ENCODE measurements at places on chromosomes 16 and 17.

GRCh38 chr16:79653373-79653891 lies 52.9 kb upstream of the MAF start:
- no peak for DNase-seq

- DNase-seq: no peak
Measured at GRCh38 chr17:5640726-5641125, 56.4 kb upstream of the NLRP1 start.

GRCh38 chr17:74151551-74152315 lies 51.7 kb upstream of the RPL38 start:
- DNase-seq: no peak

GRCh38 chr17:33520426-33521330 lies 227.6 kb upstream of the ASIC2 start:
- DNase-seq: no peak

DNA sequence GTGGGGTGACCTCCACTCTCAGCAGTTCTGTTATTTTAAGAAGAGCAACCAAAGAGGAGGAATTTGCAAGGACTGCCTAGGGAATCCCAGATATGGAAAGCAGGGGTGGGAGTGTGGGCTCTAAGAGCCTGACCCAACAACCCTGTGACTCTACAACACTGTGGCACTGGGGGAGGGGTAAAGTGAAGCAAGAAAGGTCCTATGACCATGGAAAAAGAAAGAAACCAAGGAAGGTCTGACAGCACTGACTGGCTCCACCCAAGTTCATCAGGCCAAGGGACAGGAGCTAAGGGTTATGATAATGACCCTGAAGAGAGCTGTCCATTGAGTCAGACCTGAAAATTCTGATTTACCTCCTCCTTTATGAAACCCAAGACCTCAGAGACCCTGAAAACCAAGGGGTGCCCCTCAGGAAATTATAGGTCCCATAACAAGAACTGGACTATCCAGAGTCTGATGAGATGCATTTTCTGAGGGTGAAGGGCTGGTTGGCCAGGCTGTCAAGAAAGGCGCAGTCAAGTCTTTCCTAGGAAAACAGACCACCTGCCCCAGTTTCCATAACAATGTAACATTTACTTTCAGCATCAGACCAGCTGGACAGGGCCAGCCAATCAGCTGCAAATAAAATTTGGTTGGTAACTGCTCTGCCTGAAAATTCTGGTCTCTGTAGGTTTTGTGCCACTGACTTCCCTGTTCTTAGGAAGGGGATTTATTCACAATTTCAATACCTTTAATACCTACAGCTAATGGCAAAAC lies 53.8 kb upstream of the MTMR4 start:
- DNase-seq: no peak

GRCh38 chr16:6247775-6248174 lies 1084.9 kb upstream of the RBFOX1 start:
- DNase-seq: no peak

- no peak for DNase-seq
Measured at GRCh38 chr17:6534846-6535514, 21.4 kb downstream of the PITPNM3 start.

DNA sequence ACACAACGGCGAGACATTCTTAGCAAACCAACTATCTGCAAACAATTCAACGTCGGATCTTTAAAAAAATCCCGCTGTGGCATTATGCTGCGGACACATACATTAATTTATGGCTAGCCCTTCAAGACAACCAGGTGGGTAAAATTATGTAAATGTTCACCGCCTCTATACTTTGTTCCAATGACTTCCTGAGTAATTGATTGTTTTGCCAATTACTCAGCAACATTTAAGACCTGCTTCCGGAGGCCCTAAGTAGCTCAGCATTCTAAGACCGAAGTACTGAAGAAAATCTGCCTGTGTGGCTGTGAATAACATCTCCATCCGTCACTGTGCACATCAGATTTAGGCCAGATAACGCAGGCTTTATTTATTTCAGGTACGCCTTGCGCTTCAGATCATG lies 23.3 kb downstream of the QPRT start:
- DNase-seq: no peak

DNA sequence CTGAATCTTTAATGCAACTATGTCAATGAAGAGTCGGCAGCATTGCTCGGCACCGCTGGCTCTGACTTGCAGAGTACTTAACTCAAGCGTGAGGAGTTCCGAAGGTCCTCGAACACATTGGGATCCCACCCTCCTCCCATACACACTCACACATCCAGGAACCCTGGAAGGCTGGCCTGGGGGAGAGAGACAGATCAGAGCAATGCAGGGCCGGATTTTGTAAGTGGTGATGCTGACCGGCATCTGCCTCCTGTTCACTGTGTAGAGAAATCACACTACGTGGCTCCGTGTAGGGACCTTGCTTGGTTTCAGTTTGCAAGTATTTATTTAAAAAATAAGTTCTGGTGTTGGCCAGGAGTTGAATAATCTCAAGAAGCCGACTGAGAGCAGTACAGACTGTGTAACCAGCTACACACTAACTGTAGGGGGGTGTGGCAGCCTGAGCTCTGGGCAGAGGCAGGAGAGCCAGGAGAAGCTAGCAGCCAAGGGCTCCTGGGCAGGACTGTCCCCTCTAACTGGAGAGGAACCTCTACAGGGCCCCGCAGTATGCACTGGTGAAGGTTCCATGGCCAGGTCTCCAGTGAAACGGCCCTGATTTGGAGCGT lies 190.2 kb upstream of the TNRC6C start:
- no peak for DNase-seq

DNA sequence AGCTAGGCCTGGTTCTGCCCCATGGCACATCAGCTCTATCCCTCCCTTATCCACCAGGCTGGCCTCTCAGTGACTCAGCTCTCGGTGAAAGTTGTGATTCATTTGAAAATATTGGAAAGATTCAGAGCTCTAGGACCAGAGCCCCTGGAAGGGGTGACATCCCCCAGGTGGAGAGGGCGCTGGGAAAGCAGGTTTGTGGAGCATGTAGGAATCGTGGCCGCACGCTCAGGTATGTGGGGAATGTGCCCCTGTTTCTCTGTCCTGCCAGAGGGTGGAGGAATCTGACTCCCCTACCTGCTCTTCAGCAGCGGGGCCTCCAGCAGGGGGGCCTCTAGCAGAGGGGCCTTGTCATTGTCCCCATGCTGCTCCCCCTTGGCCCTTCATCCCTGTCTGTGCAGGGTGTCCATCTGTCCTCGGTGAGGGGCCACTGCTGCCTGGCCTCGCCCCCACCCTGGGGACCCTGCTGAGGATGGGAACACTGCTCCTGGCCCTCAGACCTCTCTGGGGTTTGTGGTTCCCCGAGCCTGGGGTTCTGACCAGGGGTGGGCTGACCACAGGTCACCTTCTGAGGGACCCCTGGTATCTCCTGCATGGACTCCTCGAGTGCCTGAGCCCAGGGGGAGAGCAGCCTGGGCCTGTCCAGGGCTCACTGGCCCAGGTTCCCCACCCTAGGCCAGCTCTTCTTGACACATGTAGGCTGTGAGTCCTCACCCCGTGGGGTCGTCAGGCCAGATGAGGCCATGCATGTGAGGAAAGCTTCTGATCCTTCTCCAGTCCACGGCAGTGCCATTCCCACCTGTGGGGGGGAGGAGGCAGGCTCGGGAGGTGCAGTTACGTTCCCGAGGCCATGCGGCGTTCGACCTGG lies 47.5 kb downstream of the NT5M start:
- DNase-seq: no peak

DNA sequence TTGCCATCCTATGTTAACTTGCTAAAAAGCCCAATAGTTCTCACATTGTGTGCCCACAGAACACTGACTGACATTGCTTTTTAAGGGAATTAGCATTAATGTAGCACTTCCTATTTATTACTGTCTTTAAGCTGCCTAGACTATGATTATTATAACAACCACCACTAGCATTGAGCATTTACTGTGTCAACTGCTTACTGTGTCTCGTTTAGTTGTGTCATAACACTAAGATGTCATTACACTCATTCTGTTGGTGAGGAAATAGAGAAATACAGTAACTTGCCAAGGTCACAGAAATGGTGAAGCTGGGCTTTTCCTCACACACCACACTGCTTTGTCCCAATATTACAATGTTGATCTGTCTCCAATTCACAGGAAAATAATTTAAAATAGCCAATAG lies 30.2 kb downstream of the TRIM25 start:
- no peak for DNase-seq

DNA sequence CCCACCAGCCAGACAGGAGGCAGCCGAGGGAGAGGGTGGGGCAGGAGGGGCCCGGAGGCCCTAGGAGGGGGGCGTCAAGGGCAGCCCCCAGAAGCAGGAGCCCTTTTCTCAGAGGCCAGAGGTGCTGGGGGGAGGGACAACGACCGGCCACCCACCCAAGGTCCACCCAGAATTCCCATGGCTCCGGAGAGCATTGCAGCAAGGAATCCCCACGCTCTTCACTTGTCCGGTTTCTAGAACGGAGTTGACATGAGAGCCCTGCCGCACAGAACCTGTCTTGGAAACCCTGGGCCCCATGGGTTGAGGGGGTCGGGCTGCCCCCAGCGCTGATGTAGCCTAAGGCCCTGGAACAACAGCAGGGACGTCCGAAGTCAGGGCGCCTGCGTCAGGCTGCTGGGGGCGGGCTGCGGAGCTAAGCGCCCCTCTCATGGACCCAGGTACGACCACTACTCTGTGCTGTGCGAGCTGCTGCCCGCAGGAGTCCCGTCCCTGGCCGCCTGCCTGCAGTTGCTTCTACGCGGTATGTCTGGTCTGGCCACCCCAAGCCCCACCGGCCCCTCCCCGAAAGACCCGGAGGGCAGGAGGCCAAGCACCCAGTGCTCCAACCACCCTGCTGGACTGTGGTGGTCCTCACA lies 11.2 kb downstream of the CYBC1 start:
- no peak for DNase-seq

GRCh38 chr16:57527027-57527426 lies 9.3 kb downstream of the CCDC102A start:
- no peak for DNase-seq

- DNase-seq: no peak
Measured at GRCh38 chr17:77281904-77282367, 141.2 kb downstream of the SEC14L1 start.

GRCh38 chr17:68981288-68981687 lies 26.1 kb upstream of the ABCA8 start:
- peak; percentile 75 for DNase-seq

Measured in astrocyte of the cerebellum (primary cell).